ENCODE measurements at places on chromosomes 16 and 17.

- DNase-seq, result no peak
These were observed 15.4 kb downstream of the UBN1 start for GRCh38 chr16:4862639-4863038.

- no peak for DNase-seq
These were observed 24.4 kb downstream of the CCDC57 start for GRCh38 chr17:82188001-82188961.

- no peak for DNase-seq
These were observed 22.1 kb upstream of the SPNS2 start for GRCh38 chr17:4476511-4477070.

- peak; percentile 58 for DNase-seq
These were observed 199.8 kb upstream of the CHMP6 start for GRCh38 chr17:80791758-80792284.

DNA sequence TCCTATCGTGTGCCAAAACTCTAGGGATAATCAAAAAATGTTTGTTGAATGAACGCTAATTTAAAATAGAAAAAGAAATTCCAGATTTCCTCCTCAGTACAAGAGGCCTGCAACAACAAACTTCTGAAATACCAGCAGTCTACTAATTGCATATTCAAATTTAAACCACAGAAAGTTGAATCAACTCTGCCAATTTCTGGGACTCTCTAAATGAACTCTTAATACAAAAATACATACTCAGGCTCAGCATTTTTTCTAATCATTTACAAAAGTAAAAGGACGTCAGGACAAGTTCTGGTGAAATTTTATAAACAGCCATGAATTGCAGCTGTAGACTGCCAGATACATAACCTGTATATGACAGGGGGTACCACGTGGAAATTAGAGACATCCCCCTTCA, 49.0 kb downstream of the KANSL1 start:
- DNase-seq, result no peak

Measured in stimulated activated CD4-positive, alpha-beta T cell treated with anti-CD3 and anti-CD28 coated beads, Interleukin-12 subunit alpha, Interleukin-12 subunit beta, amount 100 ng/mL, for 48 hours (primary cell).